ENCODE measurements at places on chromosomes 1 and 21. TPM values are rescaled to one million over a fixed set of nuclear protein-coding genes. Genes with fewer than 3 reads are reported as not detected.

The DIO1 gene
- total RNA-seq: not detected

The PRCC gene
- total RNA-seq: 28.1 TPM

The OR6N2 gene
- not detected for total RNA-seq

The KRTAP19-1 gene
- not detected for total RNA-seq

The DMRTA2 gene
- 0.92 TPM for total RNA-seq
